Dermis microvascular lymphatic vessel endothelial cell (primary cell): ENCODE measurements at places on chromosomes 2 and 18. TPM values are rescaled to one million over a fixed set of nuclear protein-coding genes. Genes with fewer than 3 reads are reported as not detected.

The RAD51AP2 gene
- total RNA-seq = not detected in 2 replicates

The ST6GAL2 gene
- total RNA-seq = 0.63 and 1.7 TPM in 2 replicates

The SLC9A2 gene
- not detected in 2 replicates for total RNA-seq

The TNFAIP6 gene
- not detected in 2 replicates for total RNA-seq

The PROKR1 gene
- under 0.01 TPM in 2 replicates for total RNA-seq

The CPLX4 gene
- total RNA-seq = not detected in 2 replicates

The IL1R1 gene
- total RNA-seq = 7.2 and 46.9 TPM in 2 replicates

The TTR gene
- total RNA-seq = not detected in 2 replicates

The AGPS gene
- total RNA-seq = 43.0 and 43.5 TPM in 2 replicates

GRCh38 chr2:42183775-42184174 is 14.6 kb downstream of the EML4 start:
- no peak for DNase-seq

DNA sequence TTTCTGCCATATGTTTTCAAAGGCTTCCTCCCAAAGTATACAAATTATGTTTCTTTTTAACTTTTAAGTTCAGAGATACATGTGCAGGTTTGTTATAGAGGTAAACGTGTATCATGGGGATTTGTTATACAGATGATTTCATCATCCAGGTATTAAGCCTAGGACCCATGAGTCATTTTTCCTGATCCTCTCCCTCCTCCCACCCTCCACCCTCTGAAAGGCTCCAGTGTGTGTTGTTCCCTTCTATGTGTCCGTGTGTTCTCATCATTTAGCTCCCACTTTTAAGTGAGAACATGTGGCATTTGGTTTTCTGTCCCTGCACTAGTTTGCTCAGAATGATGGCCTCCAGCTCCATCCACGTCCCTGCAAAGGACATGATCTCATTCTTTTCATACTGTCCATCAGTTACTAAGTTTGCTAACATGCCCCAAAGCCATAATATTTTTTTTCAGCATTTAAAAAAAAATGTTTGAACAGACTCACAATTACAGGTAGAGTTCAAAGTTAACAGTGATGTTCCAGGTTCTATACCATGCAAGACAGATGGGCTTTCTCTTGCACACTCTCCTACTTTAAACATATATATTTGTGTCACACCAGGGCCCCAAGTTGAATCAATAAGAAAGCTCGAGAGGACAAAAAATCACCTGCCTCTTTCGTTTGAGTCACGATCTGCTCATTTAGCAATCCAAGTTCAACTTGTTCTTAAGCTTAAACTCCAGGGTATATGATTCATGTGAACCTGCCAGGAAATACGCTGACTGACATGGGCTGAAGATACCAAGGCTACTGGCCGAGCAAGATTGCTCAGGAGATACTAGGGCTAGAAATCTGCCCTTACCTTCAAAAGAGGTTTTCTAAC is 77.6 kb downstream of the AP1S3 start:
- peak; percentile 70 for DNase-seq

GRCh38 chr18:25896956-25897355 is 193.5 kb downstream of the SS18 start:
- DNase-seq = no peak

DNA sequence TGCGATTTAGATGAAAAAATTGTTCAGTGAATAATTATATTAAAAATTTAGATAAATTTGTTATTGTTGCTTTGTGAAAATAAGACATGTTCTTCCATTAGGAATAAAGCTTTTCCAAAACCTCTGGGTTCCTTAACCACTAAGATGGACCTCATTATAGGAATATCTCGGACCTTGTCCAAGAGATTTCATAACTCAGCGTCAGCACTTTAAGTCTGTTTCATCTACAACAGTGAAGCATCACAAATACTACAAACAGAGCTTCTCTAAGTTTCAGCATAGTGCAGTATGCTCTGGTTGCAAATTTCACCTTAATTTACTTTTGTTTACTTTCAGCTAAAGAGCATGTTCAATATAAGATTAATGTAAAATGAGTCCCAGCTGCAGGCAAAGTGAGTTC is 150.3 kb downstream of the UBE2E3 start:
- DNase-seq = no peak

GRCh38 chr2:1742301-1742680 is 2.0 kb downstream of the PXDN start:
- no peak for DNase-seq

- no peak for DNase-seq
These were observed 13.9 kb upstream of the DNPEP start for GRCh38 chr2:219401606-219402005.

GRCh38 chr18:13611601-13612195 is 114.7 kb downstream of the FAM210A start:
- peak; percentile 38 for DNase-seq

DNA sequence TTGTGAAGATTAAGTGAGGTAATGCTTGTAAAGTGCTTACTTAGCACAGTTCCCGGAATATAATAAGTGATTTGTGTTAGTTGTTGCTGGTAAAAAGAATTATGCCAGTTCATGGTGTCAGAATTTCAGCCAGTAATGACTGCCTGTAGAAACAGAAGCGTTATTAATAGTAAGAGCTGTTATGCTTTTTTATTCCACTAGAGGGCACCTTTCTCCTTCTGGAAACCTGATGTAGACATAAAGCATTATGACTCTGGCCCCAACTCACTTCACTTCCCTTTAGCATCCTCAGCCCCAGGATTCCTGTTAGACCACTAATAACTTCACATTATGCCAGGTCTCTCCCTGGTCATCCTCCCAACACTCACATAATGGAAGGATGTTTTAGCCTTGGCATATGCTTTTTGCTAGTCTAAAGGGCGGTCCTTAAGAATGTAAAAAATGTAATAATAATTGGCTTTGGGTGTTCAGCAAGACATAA is 34.9 kb downstream of the C18orf54 start:
- DNase-seq = peak; percentile 55

DNA sequence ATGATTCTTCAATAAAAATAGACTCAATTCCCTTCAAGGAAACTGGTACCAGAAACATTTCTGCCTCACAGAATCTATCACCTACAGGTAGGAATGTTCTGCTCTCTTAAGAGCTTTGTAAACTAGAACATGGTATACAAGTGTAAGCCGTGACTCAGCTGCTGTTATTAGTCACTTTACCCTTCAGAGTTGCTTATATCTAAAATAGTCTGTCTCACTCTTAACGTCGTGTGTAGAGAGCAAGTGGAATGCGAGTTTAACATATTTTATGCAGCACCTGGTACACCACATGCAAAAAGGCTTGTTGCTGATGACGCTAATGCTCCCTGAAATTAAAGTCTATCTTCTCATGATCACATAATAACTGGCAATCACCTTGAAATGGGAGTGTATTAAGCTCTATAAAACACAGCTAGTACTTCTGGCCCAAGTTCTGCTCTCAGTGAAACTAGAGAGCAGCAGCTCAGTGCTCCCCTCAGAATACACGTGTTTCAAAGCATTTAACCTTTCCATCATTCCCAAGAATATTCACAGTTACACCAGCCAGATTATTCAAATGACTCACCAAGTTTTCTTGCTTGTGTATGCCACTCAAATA is 420.0 kb downstream of the ZEB2 start:
- DNase-seq = no peak

GRCh38 chr2:64291181-64291580 is 147.0 kb upstream of the PELI1 start:
- DNase-seq = peak; percentile 59

GRCh38 chr2:71558300-71559051 is 105.1 kb downstream of the DYSF start:
- DNase-seq = no peak

DNA sequence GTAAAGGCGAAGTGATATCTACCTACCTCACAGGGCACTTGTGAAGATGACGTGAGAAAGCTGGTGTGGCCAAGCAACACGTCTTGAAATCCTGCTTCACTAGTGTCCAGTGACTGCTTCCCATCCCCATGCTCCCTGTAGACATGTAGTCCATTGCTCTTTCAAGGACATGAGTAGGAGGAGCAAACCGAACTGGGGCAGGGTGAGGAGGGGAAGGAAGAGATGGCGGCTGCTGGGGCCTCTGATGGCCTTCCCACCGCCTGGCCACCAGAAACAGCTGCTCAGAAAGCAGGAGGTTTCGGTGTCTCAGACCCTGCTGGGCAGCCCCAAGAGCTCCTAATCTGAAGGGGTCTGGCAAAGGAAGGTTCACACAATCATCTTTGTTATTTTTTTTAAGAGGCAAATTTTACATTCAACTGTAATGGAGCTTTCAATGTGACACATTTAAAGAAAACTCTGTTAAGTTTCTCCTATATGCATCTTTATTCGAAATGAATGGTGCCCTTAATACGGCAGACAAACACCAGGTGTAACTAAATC is 14.7 kb downstream of the CPLX4 start:
- no peak for DNase-seq

GRCh38 chr2:64700133-64700809 is 46.6 kb upstream of the SERTAD2 start:
- DNase-seq = no peak

- DNase-seq = no peak
These were observed 133.4 kb upstream of the NCK2 start for GRCh38 chr2:105611333-105611637.

- no peak for DNase-seq
These were observed 190.7 kb downstream of the DLGAP1 start for GRCh38 chr18:4264347-4264791.

DNA sequence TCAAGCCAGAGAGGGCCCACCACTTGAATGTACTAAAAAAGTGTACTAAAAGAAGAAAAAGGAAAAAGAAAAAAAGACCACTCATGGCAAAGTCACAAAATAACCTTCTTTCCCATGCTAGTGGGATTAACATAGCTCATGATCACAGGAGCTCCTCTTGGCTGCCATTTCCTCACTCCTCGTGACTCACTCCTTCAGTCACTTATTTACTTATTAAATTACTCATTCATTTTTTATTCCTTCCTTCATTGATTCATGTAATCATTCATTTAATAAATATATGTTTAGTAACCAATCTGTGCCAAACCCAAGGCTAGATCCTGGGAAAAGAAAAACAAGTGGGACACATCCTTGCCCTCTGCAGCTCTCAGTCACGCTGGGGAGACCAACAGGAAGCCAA is 300.5 kb downstream of the INSIG2 start:
- DNase-seq = no peak

- DNase-seq = no peak
These were observed 332.0 kb downstream of the ZNF521 start for GRCh38 chr18:25019931-25020330.

- no peak for DNase-seq
These were observed 1.4 kb downstream of the KCNS3 start for GRCh38 chr2:17879913-17880274.

DNA sequence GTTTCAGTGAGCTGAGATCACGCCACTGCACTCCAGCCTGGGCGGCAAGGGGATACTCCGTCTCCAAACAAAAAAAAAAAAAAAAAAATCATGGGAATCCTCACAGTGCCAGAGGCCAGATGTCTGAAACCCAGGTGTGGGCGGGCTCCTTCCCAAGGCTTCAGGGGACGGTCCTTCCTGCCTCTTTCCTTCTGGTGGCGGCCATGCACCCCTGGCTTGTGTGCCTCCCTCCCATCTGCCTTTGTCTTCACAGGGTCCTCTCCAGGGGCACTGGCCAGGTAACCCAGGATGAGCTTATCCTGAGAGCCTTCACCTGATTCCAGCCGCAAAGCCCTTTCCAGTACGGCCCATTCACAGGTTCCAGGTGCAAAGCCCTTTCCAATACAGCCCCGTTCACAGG is 40.9 kb upstream of the GPC1 start:
- no peak for DNase-seq

- no peak for DNase-seq
These were observed 29.5 kb upstream of the SP5 start for GRCh38 chr2:170685591-170685990.

DNA sequence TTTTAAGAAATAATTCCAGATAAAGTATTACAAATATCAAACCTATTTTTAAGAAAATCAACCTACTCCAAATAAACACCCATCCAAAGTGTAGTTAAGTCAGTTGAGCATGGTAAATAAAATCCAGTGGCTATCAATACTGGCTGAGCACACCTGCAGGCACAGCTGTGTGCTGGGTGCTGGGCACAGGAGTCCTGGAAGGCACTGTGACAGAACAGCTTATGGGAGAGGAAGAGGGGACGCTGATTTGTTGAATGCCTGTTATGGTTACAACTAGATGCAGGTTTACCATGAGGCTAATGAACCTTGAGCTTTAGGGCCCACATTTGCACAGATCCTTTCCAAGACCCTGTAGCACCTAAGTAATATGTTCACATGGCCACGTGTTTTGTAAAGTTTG is 202.7 kb downstream of the MTX2 start:
- no peak for DNase-seq

DNA sequence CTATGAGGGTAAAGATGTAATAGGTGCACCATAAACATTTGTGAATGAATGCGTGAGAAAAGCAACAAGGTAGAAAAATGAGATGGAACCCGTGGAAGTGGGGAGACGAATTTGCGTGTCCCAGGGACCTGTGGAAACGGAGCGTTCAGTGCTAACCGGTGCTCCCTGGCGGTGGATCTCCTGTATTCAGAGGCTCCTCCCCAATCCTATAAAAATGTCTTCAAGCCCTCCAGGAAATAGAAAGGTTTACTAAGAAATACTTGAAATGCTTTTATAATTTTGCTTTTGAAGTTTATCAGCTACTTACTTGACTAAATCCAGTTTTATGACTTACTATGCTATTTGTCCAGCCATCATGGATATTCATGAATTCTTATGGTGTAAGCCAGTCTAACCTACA is 62.8 kb upstream of the RBM44 start:
- no peak for DNase-seq

GRCh38 chr18:63320975-63321265 is 1.4 kb upstream of the BCL2 start:
- no peak for DNase-seq

DNA sequence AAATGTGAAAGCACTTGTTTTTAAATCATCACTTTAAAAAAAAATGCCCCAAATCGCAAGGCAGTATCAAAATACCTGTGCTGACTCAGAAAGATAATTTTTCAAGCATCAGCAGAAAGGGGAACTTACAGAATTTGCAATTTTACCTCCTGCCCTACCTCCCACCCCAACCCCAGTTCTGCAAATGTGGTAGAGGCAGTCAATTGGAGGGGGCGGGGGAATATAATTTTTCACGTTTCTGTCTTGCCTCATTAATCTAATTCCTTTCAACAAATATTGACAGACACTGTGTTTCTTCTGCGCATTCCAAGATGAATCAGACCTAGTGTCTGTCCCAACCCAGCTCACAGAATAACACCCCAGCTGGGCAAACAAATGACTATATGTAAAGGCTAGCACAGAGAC is 76.8 kb downstream of the ALPK2 start:
- no peak for DNase-seq

GRCh38 chr2:159444754-159445153 is 158.3 kb upstream of the WDSUB1 start:
- no peak for DNase-seq

DNA sequence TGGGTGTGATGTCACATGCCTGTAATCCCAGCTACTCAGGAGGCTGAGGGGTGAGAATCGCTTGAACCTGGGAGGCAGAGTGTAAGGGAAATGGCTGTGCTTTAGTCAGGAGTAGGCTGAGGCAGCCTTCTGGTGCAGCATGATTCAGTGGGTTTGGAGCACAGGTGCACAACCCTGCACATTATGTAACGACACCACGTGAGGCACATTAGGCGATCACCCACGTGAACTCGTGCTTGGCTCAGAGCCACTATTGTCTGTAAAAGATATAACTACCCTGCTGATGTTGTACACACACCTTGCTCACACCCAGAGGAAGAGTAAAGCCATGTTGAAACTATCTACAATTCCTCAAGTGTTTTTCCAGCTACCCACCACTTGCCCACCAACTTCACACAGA is 54.8 kb upstream of the ZC3H15 start:
- DNase-seq = no peak

- DNase-seq = no peak
These were observed 24.4 kb upstream of the TEX44 start for GRCh38 chr2:231568098-231568784.
